ENCODE measurements at places on chromosomes 3 and 15. TPM values are rescaled to one million over a fixed set of nuclear protein-coding genes. Genes with fewer than 3 reads are reported as not detected.

The UBA7 gene
- total RNA-seq, result 21.3 TPM

DNA sequence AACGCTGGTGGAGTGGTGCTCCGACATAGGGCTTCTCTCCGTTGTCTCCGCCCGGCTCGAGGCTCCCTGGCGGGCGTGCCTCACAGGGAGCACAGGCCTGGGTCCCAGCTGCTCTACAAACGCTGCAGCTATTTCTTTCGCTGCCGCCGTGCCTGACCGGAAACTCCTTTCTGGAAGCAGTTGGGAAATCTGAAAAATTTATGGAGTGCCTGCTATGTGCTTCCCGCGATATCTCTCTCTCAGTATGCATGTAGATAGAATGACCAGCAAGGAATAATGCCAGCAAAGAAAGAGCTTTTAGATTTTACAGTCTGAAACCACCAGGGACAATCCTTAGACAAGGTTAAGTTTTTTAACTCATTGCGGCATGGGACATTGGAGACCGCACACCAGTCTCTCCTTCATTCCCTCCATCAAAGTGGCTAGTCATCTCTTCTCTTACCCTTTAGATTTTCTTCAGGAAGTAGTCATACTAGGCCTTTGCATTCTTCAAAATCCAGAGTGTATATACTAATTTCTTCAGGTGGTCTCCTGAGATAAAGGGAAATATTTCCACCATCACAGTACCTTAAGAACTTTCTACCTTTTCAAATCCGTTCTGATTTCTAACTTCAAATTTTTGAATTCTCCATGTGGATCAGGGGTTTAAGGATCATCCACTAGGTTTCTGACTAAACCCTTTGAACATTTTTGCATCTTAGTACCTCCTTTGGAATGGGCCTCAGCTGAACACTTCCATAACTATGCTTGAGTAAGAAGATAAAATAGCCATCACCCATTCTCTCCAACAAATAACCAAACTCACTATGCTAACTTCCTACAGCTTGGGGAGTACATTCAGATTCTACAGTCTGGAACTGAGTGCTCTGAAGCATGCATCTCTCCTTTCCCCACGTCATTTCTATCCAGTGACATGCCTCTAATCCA is 1.1 kb upstream of the NPHP3 start:
- no peaks in the 10 kb centered on the region for H3K27me3 ChIP-seq
- H3K27ac ChIP-seq, result peak overlapping the region; percentile 86
- no peak for DNase-seq
- H3K4me3 ChIP-seq, result peak overlapping the region; percentile 50
- H3K4me1 ChIP-seq, result no peaks in the 10 kb centered on the region

DNA sequence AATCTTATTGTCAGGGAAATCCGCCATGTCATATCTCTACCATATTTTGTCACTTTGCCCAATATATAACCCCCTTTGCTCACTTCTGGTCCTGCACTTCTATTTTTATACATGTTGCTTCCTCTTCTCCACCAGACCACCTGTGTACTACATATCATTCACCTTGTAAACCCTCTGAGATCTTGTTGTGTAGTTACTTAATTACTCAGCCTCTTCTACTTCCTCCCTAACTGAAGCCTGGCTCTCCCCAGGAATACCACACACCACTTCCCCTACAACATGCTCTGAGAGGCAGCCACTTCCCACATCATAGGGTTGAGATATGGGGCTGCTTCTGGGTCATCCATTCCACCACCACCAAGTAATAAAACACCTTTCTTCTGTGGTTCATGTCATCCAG is 10.0 kb downstream of the HEXA start:
- DNase-seq, result no peak
- H3K4me3 ChIP-seq, result no peak overlapping the region
- H3K36me3 ChIP-seq, result no peaks in the 10 kb centered on the region
- no peak overlapping the region for H3K27ac ChIP-seq
- no peaks in the 10 kb centered on the region for H3K4me1 ChIP-seq

GRCh38 chr3:25097023-25097422 is 331.0 kb upstream of the RARB start:
- no peak overlapping the region for H3K4me3 ChIP-seq
- no peak for DNase-seq
- no peaks in the 10 kb centered on the region for H3K27me3 ChIP-seq
- H3K36me3 ChIP-seq, result no peaks in the 10 kb centered on the region

The RPN1 gene
- total RNA-seq, result 260 TPM

- H3K4me1 ChIP-seq, result no peaks in the 10 kb centered on the region
- H3K27ac ChIP-seq, result no peak overlapping the region
- no peak overlapping the region for H3K4me3 ChIP-seq
- H3K36me3 ChIP-seq, result no peaks in the 10 kb centered on the region
These were observed 12.1 kb downstream of the PTPRG start for GRCh38 chr3:61573441-61573840.

The TF gene
- total RNA-seq, result 1.7 TPM

GRCh38 chr3:5017925-5018531 is 38.8 kb downstream of the BHLHE40 start:
- H3K36me3 ChIP-seq, result no peaks in the 10 kb centered on the region
- no peaks in the 10 kb centered on the region for H3K4me1 ChIP-seq
- peak overlapping the region; percentile 48 for H3K27ac ChIP-seq
- H3K4me3 ChIP-seq, result no peak overlapping the region

The TLR9 gene
- total RNA-seq, result 1.5 TPM

- H3K27me3 ChIP-seq, result no peaks in the 10 kb centered on the region
- H3K27ac ChIP-seq, result no peak overlapping the region
- H3K4me1 ChIP-seq, result no peaks in the 10 kb centered on the region
- H3K36me3 ChIP-seq, result no peaks in the 10 kb centered on the region
- DNase-seq, result no peak
These were observed 31.3 kb downstream of the CCDC13 start for GRCh38 chr3:42741796-42742195.

The ADGRG7 gene
- 0.21 TPM for total RNA-seq

The SNURF gene
- 22.2 TPM for total RNA-seq

The SH3GL3 gene
- not detected for total RNA-seq

DNA sequence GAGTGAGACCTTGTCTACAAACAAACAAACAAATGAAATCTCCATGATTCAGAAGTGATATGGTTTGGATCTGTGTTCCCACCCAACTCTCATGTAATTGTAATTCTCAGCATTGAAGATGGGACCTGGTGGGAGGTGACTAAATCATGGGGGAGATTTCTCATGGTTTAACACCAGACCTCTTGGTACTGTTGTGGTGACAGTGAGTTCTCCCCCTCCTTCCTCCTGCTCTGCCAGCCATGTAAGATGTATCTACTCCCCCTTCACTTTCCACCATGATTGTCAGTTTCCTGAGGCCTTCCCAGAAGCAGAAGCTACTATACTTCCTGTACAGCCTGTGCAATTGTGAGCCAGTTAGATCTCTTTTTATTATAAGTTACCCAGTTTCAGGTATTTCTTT is 438.4 kb upstream of the THBS1 start:
- H3K4me1 ChIP-seq, result no peaks in the 10 kb centered on the region
- no peaks in the 10 kb centered on the region for H3K36me3 ChIP-seq
- DNase-seq, result no peak
- no peaks in the 10 kb centered on the region for H3K27me3 ChIP-seq

- no peaks in the 10 kb centered on the region for H3K27me3 ChIP-seq
- no peak overlapping the region for H3K27ac ChIP-seq
- H3K4me3 ChIP-seq, result no peak overlapping the region
These were observed 70.0 kb downstream of the FOXP1 start for GRCh38 chr3:71513515-71513914.

DNA sequence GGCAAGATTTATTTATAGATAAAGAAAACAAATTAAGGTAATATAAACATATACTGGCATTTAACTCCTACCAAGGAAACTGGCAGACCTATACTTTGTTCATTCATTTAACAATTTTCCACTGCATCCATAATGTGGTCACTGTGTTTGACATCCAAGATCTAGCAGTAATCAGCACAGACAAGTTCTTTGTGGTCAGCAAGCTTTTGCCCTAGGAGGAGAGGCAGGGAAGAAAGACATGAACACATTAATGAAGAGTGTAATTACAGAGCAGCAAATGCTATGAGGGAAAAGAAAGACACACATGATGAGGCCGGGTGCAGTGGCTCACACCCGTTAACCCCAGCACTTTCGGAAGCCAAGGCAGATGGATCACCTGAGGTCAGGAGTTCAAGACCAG is 34.4 kb downstream of the SUCLG2 start:
- no peaks in the 10 kb centered on the region for H3K4me1 ChIP-seq
- no peak for DNase-seq
- H3K27me3 ChIP-seq, result no peaks in the 10 kb centered on the region
- no peak overlapping the region for H3K4me3 ChIP-seq
- H3K36me3 ChIP-seq, result no peaks in the 10 kb centered on the region

- no peak overlapping the region for H3K27ac ChIP-seq
- no peaks in the 10 kb centered on the region for H3K36me3 ChIP-seq
- no peaks in the 10 kb centered on the region for H3K4me1 ChIP-seq
- H3K4me3 ChIP-seq, result no peak overlapping the region
- H3K27me3 ChIP-seq, result no peaks in the 10 kb centered on the region
These were observed 36.0 kb upstream of the COLQ start for GRCh38 chr3:15557511-15557946.

The GUCA1C gene
- not detected for total RNA-seq

The ROPN1 gene
- not detected for total RNA-seq

The ALDH1L1 gene
- total RNA-seq, result 11.3 TPM

DNA sequence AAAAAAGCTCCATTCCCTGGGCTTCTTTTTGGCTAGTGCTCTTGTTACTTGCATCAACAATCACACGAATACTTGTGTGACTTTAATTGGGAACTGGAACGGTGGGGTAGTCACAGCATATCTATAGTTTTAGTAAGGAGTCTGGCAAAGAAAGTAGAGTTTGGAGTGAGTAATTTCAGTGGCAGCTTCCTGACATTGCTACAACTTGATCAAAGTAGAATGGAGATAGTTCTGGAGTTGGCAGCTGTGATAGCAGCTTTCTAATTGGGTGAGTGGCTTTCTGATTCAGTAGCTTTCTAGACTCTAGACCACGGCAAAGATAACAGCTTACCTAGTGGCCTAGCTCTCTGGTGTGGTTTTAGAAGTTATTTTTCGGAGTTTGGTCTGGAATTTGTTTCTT is 475.0 kb downstream of the TUSC7 start:
- no peak for DNase-seq

GRCh38 chr3:129584631-129585030 is 21.8 kb downstream of the PLXND1 start:
- DNase-seq, result no peak
- no peaks in the 10 kb centered on the region for H3K27me3 ChIP-seq
- no peak overlapping the region for H3K4me3 ChIP-seq
- peaks cover 3% of the 10 kb centered on the region for H3K4me1 ChIP-seq

All from uterus (tissue), 4 donors.